ENCODE measurements at places on chromosomes 13 and 19. TPM values are rescaled to one million over a fixed set of nuclear protein-coding genes. Genes with fewer than 3 reads are reported as not detected.
A peak's percentile ranks its signal among the peaks of the same experiment; 100 is the strongest.

- peaks cover 12% of the 10 kb centered on the region for H3K27me3 ChIP-seq
- H3K4me3 ChIP-seq, result no peak overlapping the region
- no peaks in the 10 kb centered on the region for H3K36me3 ChIP-seq
These were observed 140.5 kb upstream of the VSTM2B start for GRCh38 chr19:29385191-29385795.

DNA sequence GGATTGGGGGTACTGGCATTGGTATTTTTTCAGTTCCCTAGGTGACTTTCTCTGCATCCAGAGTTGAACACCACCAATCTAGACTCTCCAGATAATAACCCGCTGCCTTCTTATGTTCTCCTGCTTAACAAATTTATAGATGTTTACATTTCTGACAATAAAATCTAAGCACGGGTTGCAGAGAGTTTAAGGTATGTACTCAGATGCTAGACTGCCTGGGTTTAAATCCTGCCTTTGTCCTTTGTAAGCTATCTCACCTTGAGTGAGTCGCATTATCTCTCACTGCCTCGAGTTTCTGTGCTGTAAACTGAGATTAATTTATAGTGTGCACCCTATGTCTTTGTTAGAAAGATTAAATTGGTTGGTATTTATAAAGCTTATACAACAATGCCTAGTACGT, 131.4 kb upstream of the ARGLU1 start:
- H3K36me3 ChIP-seq, result no peaks in the 10 kb centered on the region
- DNase-seq, result no peak
- no peaks in the 10 kb centered on the region for H3K4me1 ChIP-seq
- peaks cover 22% of the 10 kb centered on the region for H3K27me3 ChIP-seq

- H3K4me1 ChIP-seq, result peaks cover 19% of the 10 kb centered on the region
- no peak for DNase-seq
- H3K27ac ChIP-seq, result no peak overlapping the region
- no peaks in the 10 kb centered on the region for H3K27me3 ChIP-seq
- H3K4me3 ChIP-seq, result no peak overlapping the region
- no peaks in the 10 kb centered on the region for H3K36me3 ChIP-seq
These were observed 8.0 kb downstream of the CCDC194 start for GRCh38 chr19:17385878-17386611.

DNA sequence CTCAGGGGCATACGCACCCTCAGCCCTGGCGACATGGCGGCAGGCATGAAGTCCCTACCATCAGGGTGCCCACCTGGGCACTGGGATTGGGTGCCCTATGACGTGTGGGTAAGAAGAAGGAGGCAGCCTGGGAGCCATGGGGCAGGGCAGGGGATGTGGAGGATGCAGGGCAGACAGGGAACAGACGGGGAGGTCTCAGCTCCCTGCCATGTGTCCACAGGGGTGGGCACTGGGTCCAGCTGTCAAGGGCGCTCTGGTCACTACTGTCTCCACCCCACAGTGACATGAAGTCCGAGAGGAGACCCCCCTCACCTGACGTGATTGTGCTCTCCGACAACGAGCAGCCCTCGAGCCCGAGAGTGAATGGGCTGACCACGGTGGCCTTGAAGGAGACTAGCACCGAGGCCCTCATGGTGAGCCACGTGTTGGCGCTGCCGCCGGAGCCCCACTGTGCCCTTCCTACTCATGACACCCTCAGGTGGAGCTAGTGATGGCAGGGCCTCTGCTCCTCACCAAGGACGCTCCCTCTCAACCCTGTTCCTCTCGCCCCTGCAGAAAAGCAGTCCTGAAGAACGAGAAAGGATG, 23.2 kb downstream of the TSSK6 start:
- peaks cover 34% of the 10 kb centered on the region for H3K36me3 ChIP-seq
- H3K27me3 ChIP-seq, result no peaks in the 10 kb centered on the region
- no peak overlapping the region for H3K4me3 ChIP-seq
- H3K4me1 ChIP-seq, result peaks cover 19% of the 10 kb centered on the region
- no peak for DNase-seq

DNA sequence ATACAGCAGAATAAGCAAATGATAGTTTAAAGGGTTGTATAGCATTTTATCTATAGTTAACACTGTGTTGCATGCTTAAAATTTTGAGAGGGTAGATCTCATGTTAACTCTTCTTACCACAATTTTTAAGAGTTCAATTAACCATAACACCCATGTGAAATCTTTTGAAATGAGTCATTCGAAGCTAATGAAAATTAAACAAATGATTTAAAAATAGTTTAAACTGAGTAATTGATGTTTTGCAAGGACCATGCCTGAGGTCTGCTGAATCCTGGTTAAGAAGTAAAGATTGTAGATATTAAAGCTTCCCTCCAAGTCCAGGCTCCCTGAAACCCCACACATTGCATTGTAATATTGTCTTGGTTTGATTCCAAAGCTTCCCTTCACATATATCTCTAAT, 176.7 kb upstream of the RNF113B start:
- no peaks in the 10 kb centered on the region for H3K27me3 ChIP-seq
- H3K36me3 ChIP-seq, result no peaks in the 10 kb centered on the region
- no peak overlapping the region for H3K27ac ChIP-seq
- no peak overlapping the region for H3K4me3 ChIP-seq

DNA sequence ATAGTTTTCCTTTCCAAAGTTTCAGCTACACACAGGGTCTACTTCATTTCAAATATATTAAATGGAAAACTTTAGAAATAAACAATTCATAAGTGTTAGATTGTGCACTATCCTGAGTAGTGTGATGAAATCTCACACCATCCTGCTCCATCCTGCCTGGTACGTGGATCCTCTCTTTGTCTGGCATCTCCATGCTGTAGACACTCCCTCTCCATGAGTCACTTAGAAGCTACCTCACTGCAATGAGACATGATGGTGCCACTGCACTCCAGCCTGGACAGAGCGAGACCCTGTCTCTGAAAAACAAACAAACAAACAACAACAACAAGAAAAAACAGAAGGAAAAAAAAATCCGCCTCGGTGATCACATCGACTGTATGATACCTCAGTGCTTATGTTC, 191.8 kb downstream of the PCCA start:
- no peak overlapping the region for H3K27ac ChIP-seq
- H3K4me3 ChIP-seq, result no peak overlapping the region
- no peaks in the 10 kb centered on the region for H3K36me3 ChIP-seq
- no peak for DNase-seq
- H3K4me1 ChIP-seq, result 0 out of 2 replicates have a peak, but pooled peaks cover 3% of the 10 kb centered on the region

DNA sequence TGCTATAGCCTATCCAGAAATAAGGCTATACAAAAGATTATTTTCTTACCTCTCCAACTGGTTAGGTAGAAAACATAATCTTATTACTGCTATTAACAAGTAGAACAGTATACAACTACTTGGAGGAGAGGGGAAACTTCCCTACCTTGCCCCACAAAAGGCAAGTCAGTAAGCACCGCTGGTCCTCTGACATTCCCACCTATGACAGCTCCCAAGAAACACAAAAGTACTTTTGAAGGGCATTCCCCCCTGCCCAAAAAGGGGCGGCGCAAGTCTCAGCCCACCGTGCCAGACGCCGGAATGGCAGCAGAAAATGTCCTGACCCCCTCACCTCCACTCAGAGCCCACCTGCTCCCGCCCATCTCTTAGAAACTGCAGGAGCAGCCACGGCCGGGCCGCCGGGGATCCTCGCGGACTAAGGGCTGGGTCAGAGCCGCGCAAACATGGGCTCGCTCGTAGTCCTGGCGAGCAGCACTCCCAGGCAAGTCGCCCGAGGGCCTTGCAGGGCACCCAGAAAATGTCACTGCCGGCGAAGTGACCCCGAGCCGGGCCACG, 437 bp downstream of the SUCLA2 start:
- DNase-seq, result no peak
- H3K4me1 ChIP-seq, result peaks cover 10% of the 10 kb centered on the region
- H3K36me3 ChIP-seq, result no peaks in the 10 kb centered on the region
- no peaks in the 10 kb centered on the region for H3K27me3 ChIP-seq
- peak overlapping the region; percentile 54 for H3K27ac ChIP-seq
- H3K4me3 ChIP-seq, result peak overlapping the region; percentile 88

The ERICH4 gene
- total RNA-seq, result not detected

The KRTDAP gene
- total RNA-seq, result 0.74 TPM

DNA sequence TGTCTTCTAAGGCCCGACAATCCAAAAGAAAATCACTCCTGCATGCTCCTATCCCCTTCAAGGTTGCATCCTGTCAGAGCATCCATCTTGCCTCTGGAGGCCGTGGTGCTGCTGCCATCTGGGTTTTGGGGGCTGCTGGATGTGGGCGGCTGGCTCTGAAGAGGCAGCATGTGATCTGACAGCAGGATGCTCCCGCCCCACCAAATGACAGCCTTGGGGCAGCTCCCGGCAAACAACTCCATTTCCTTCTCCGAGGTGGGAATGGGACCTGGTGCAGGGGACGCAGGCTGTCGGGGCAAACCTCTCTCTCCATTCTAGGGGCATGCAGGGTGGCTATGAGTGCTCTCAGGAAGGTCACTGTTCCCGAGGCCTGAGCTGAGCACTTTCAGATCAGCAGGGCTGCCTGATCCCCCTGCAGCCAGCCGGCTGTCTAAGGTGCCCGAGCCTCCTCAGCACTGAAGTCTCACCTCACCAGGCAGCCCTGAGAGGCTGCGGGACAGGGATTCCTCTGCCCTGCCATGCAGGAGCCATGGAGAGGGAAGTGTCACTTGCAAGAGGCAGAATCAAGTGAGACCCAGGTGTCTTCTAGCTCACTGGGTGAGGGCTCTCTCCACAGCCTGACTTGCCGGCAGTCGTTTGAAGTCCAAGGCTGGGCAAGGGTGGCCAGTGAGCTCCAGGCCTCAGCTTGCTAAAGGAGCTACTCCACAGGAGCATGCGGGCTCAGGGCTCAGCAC, 28.8 kb downstream of the TSSK6 start:
- H3K4me1 ChIP-seq, result peaks cover 19% of the 10 kb centered on the region
- no peaks in the 10 kb centered on the region for H3K27me3 ChIP-seq
- H3K4me3 ChIP-seq, result no peak overlapping the region
- peaks cover 13% of the 10 kb centered on the region for H3K36me3 ChIP-seq
- no peak for DNase-seq

GRCh38 chr13:75804605-75805004, 168.5 kb downstream of the LMO7 start:
- H3K36me3 ChIP-seq, result no peaks in the 10 kb centered on the region
- H3K27ac ChIP-seq, result no peak overlapping the region
- no peak overlapping the region for H3K4me3 ChIP-seq
- no peak for DNase-seq
- H3K4me1 ChIP-seq, result no peaks in the 10 kb centered on the region

The ZSCAN1 gene
- not detected for total RNA-seq

DNA sequence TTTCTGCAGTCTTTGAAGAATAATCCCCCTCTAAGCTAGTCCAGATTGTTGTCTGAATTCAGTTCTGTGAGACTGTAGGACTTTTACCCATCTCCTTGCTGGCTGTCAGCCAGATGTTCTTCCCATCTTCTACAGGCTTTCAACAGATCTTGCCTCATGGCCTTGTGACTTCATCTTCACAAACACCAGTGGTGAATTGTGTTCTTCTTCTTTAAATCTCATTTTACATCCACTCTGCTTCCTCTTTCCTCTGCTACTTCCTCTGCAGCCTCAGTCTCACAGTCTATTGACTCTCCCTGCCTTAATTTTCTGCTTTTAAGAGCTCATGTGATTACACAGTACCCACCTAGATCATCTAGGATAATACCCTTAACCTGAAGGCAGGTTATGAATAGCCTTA, 859.0 kb upstream of the SLITRK1 start:
- H3K4me1 ChIP-seq, result no peaks in the 10 kb centered on the region
- no peaks in the 10 kb centered on the region for H3K36me3 ChIP-seq
- H3K4me3 ChIP-seq, result no peak overlapping the region
- H3K27ac ChIP-seq, result no peak overlapping the region
- DNase-seq, result no peak
- H3K27me3 ChIP-seq, result no peaks in the 10 kb centered on the region

The SIAH3 gene
- not detected for total RNA-seq

GRCh38 chr13:108795841-108796240, 166.4 kb downstream of the MYO16 start:
- no peaks in the 10 kb centered on the region for H3K4me1 ChIP-seq
- no peak for DNase-seq
- H3K27ac ChIP-seq, result no peak overlapping the region
- no peak overlapping the region for H3K4me3 ChIP-seq

DNA sequence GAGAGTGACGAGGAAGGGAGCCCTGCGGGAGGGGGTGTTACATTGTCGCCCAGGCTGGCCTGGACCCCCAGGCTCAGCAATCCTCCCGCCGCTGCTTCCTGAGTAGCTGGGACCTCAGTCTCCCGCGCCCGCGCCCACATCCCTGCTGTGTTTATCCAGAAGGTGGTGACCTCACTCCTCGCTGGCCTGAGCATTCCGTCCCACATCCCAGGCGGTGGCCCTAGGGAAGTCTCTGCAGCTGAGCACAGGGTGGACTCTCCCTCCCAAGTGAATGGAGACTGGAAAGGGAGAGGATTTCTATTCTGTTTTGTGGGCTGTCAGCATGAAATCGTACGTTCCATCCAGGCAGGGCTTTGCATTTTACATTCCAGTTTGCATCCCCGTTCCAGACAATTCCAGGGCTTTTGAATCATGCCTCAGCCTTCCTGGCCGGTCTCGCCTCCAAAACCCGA, 401 bp upstream of the ZNF765 start:
- H3K27me3 ChIP-seq, result no peaks in the 10 kb centered on the region
- no peak overlapping the region for H3K27ac ChIP-seq
- no peak overlapping the region for H3K4me3 ChIP-seq
- DNase-seq, result no peak
- H3K4me1 ChIP-seq, result peaks cover 4% of the 10 kb centered on the region
- H3K36me3 ChIP-seq, result peaks cover 3% of the 10 kb centered on the region

GRCh38 chr13:110350509-110350908, 43.4 kb downstream of the COL4A2 start:
- H3K27me3 ChIP-seq, result peaks cover 4% of the 10 kb centered on the region
- H3K36me3 ChIP-seq, result no peaks in the 10 kb centered on the region
- DNase-seq, result no peak
- H3K4me1 ChIP-seq, result peaks cover 12% of the 10 kb centered on the region

The HPN gene
- 0.32 TPM for total RNA-seq

The KCNJ14 gene
- total RNA-seq, result 2.5 TPM

DNA sequence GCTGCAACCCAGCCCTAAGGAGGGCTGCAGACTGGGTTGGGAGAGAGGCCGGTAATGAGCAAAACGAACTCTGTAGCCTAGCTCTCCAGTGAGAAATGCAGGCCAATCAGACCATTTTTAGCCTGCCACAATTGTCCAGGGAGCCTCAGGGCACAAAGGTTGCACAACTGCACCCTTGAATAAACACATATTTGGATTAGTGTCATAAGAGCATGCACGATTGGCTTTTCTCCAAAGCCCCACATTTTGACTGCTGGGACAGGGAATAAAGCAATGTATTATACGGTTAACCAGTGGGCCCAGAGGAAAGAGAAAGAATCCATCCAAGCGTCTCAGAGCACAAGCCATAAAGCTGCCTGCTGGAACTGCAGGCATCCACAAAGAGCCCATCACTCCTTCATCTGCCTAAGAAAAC, 729.4 kb upstream of the SGCG start:
- H3K27ac ChIP-seq, result no peak overlapping the region
- DNase-seq, result no peak
- H3K4me1 ChIP-seq, result no peaks in the 10 kb centered on the region
- no peak overlapping the region for H3K4me3 ChIP-seq
- H3K36me3 ChIP-seq, result no peaks in the 10 kb centered on the region

- DNase-seq, result no peak
- no peak overlapping the region for H3K4me3 ChIP-seq
- 0 out of 2 replicates have a peak, but pooled peaks cover 7% of the 10 kb centered on the region for H3K27me3 ChIP-seq
- no peaks in the 10 kb centered on the region for H3K4me1 ChIP-seq
These were observed 14.2 kb upstream of the LILRB1 start for GRCh38 chr19:54616057-54616456.
